Activated T-helper 1 cell treated with anti-CD3 and anti-CD28 coated beads, Interleukin-2, amount 50 U/mL, for 16 hours (primary cell): ENCODE measurements at places on chromosomes 1 and 21.

- no peak for DNase-seq
Observed at GRCh38 chr1:193179094-193179493, 7.3 kb downstream of the B3GALT2 start.

GRCh38 chr1:981491-981954 is 370 bp downstream of the PERM1 start:
- DNase-seq, result no peak

DNA sequence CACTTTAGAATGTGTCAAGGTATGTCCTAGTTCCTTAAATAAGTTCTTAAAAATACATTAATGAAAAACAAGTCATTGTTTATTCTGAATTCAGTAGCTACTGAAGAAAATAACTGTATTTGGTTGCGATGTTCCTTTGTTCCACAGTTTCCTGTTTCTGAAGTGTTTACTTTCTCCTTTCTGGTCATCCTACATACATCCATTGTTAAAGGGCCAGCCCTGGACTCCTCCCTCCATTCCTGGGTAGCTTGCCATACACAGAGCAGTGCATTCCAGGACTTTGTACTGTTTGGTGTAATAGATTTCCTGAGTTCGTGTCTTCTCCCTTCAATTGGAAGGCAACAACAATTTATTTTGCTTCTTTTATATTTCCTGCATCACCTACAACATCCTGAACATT is 845.4 kb upstream of the CXADR start:
- DNase-seq, result no peak

DNA sequence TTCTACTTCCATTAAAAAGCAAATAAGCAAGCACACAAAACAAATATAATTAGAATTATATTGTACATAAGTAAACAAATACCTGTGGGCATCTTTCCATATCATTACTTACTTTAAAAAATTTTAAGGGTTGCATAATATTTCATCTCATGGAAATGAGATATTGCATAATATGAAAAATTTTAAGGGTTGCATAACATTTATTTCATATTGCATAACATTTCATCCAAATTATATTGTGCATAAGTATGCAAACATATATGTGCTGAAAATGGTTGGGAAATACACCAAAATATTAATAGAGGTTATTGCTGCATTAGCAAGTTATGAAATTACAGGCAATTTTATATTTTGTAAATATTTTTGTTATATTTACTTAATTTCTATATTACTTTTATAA is 213.7 kb downstream of the KCNH1 start:
- DNase-seq, result no peak

DNA sequence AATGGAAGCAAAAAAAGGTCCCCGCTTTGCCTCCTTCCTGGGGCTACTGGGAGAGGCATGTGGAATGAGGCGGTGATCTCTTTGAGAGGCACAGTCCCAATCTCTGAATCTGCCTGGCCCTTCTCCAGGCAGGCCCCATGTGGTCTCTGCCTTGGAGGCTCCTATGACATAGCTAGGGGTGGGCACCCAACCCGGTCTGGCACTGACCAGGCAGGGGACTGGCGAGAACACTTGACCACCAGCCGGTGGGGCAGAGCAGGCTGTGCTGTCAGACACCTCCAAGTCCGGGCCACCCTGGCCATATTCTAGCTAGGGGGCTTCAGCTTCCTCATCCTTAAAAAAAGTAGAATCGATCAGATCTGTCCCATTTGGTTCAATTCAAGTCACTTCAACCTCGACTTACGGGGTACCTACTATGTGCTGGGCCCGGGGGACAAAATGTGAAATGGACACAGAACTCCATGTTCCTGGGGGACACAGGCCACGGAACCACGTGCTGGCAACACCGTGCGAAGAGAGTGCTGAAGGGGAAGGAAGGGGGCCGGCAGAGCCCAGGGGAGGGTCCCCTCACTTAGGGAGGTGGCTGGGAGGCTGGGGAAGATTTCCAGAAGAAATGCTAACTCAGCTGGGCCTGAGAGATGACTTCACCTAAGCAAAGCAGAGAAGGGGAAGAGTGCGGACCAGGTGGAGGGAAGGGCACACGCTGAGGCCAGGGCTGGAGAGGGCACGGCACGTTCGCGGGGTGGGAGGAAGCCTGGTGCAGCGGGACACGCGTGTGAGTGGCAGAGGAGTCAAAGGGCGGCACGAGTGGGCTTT is 33.3 kb downstream of the HSPG2 start:
- DNase-seq, result no peak

GRCh38 chr1:152162792-152163463 is 3.9 kb upstream of the RPTN start:
- no peak for DNase-seq

- no peak for DNase-seq
Observed at GRCh38 chr1:102472520-102472919, 475.8 kb upstream of the OLFM3 start.
